AG20443 (cell line): ENCODE measurements at places on chromosomes 4 and X.

- no peak for DNase-seq
These were observed 257.1 kb downstream of the BCOR start for GRCh38 chrX:39840581-39841093.

GRCh38 chr4:44848466-44848865 lies 122.1 kb upstream of the GNPDA2 start:
- no peak for DNase-seq

GRCh38 chr4:38078590-38079421 lies 118.6 kb downstream of the PTTG2 start:
- DNase-seq, result peak; percentile 22

- no peak for DNase-seq
These were observed 68.3 kb downstream of the ABLIM2 start for GRCh38 chr4:8090312-8090711.
